ENCODE measurements at places on chromosomes 7 and 10.

DNA sequence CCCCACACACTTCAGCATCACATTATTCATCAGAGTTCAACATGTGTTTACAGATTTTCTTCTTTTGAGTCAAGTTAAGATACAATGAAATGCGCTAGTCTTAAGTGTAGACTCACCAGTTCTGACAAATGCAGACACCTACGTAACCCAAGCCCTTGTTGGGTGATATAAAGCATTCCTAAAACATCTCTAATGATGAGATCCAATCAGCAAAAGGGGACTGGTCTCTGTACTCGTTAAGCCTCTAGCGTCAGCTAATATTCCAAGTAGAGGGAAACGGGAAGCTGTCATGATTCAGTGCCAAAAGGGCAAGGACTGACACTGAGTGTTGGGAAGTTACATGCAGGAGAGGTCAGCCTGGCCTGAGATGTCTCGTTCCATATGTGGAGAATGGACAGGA, 38.7 kb upstream of the TRIL start:
- peak; percentile 19 for DNase-seq

GRCh38 chr7:71601851-71602250, 469.9 kb downstream of the GALNT17 start:
- DNase-seq, result no peak

GRCh38 chr10:90846746-90847145, 11.1 kb downstream of the HTR7 start:
- no peak for DNase-seq

DNA sequence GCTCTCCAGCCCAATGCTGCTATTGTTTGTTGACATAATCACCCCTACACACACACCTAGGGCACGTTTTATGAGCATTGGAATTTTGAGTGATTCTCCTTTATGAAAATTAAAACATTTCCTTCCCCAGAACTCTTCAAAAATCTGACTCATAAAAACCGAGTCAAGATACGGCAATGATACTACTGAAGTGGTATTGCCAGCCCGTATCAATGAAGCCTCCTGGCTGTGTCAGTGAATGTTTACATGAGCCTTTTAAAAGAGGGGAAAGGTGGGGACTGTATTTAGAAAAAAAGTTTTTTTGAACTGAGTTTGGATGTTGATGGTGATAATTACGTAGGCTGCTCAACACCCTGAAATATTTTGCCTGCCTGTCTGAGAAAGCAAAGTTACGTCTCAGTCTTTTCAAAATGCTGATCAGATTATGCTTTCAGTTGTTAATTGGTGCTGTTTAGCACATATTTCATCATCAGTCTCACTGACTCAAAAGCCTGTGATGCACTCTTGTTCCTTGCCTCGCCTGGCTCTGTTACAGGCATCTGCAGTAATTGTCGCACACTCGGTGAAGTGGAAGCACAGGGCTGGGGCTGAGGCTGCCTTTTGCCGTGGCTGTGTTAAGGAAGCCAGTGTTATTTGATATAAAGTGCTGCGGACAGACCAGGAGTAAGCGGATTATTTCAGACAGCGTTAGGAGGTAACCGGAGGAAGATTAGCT, 157.4 kb upstream of the TCF7L2 start:
- DNase-seq, result peak; percentile 77

DNA sequence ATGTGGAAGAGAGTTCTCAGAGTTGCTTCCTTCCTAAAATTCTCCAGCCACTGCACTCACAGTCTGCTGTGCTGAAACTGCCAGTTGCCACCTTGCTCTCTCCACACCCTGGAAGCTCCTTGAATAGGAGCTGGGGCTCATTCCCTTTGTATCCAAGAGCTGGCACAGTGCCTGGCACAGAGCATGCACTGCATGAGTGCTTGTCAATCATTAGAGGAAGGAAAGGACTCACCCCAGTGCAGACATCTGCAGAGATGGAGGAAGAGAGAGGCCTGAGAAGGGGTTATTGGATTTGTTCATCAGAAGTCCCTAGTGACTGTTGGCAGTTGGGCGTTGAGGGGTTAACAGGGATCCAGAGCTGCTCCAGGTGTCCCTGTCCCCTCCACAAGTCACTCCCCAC, 41.7 kb upstream of the DUSP5 start:
- DNase-seq, result no peak

GRCh38 chr10:42477170-42477569, 161.2 kb downstream of the ZNF33B start:
- DNase-seq, result no peak

DNA sequence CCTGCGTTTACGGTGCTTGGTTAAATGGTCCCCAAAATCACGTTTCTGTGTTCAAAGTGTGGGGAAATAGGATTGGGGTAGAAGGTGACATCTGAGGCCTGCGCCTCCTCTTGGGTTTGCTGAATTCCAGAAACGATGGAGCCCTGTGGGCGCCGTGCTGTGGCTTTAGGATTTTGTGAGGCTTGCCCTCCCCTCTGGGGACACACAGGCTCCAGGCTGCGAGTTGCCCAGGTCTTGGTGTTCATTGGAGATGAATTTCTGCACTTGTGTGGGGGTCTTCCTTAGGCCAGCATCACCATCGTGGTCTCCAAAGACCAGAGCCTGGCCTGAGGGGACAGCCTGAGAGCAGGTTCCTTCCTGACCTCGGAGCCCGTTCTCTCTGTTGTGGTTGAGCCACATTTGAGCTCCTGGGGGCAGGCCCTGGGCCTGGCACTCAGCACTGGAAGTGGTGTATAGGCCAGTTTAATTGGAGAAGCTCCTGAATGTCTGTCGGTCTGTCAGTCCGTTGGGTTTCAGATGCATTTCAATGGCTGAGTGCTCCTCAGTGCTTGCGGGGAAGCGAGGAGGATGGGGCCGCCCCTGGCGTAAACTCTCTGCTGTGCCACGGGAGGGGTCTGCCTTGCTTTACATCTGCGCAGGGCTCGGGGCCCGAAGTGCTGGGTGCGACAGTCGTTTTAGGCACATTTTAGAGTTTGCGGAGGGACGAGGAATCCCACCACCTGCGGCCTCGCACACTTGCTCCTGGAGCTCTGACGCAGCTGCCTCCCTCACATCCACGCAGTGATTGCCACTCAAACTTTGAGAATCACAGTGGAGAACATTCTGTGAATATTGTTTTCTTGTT, 71.7 kb downstream of the DNAJB6 start:
- DNase-seq, result no peak

GRCh38 chr10:71940752-71941151, 23.4 kb upstream of the CHST3 start:
- DNase-seq, result no peak

- peak; percentile 90 for DNase-seq
Measured at GRCh38 chr7:22601812-22602565, 102.0 kb upstream of the STEAP1B start.

- DNase-seq, result no peak
Measured at GRCh38 chr10:75932921-75933320, 501.5 kb downstream of the LRMDA start.

GRCh38 chr7:23892019-23892418, 182.0 kb downstream of the STK31 start:
- no peak for DNase-seq

GRCh38 chr10:115606086-115606485, 512.9 kb downstream of the ATRNL1 start:
- peak; percentile 7 for DNase-seq

DNA sequence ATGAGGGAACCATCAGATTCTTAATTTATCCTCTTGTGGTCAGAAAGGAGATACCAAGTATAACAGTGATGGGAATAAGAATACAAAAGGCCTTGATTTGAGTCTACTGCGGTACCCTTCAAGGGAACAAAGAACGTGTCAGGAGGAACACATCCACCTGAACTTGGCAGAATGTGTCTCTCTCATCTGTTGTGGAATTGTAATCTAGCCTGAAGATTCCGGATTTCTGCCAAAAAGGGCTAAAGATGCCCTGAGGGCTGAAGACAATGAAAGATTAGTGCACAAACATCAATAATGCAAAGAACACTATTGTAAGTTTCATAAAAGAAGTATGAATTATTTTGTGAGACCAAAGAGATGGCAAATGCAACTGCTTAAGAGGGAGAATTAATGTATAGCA, 134.8 kb downstream of the RELN start:
- no peak for DNase-seq

DNA sequence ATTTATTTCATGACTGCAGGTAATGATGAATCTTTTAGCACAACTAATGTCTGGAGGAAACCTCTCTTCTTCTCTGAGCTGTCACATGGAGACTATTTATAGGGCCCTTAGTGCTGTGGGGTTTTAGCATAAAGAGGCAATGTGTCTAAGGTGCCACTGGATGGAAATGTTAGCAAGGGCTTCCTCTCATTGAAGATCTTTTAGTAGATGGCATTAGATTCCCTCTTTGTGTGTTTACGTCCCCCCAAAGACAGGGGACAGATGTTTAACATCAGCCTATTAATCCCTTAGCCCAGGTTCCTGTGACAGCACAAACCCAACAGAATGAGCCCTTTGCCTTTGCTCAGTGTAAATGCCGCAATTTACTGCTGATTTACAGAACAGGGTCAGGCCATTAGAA, 208.6 kb downstream of the SKAP2 start:
- no peak for DNase-seq

DNA sequence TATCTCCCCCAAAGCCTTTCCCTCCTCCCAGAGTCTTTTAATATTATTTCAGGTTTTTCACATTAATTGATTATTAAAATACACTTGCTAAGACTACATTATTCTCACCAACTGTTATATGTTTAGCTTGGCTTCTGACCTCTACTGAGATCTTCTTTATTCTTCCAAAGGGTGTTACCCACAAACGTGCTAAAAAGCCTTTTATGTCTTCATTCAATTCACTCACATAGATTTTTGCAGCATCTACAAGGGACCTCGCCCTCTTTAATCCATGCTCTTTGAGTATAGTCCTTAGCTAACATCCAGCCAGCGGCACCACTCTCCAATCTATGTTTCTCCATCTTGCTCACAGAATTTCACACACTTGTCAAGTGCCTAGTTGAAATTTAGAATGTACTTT, 115.9 kb downstream of the HIPK2 start:
- DNase-seq, result no peak

- DNase-seq, result no peak
Measured at GRCh38 chr7:96328016-96328415, 6.1 kb upstream of the SLC25A13 start.

DNA sequence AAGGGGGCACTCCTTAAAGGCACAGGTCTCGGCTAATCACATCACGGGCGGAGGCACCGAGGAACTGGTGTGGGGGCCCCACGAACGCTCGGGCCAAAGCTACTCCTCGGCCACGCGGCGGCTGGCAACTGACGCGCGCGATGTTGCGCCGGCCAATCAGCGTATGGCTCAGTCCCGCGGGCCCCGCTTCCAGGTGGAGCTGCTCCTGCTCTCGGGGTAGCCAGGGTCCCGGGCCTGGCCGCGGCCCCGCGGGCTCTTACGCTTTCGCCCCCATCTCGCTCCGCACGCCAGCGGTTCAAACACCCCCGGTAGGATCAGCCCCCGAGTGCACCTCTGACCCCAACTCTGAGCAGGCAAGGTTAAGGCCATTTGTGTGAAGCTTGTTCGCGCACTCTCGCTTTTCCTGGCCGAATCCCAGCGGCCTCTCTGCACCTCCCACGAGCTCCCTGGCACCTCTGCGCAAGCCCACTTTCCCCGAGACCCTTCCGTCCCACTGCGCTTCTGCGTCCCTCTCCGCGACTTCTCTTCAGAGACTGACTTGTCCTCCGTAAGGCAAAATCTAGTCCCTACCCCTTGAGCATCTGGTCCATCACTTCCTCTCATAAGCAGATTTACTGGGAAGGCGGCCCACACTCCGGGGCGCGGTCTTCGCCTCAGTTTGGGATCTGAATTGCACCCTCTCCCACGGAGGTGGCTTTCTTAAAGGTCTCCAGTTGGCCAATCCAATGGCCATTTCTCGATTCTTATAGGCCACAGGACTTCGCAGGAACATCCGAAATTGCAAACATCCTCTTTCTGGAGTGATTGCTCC, 200.9 kb upstream of the TBX20 start:
- no peak for DNase-seq

GRCh38 chr10:11046776-11047160, 29.1 kb downstream of the CELF2 start:
- no peak for DNase-seq

DNA sequence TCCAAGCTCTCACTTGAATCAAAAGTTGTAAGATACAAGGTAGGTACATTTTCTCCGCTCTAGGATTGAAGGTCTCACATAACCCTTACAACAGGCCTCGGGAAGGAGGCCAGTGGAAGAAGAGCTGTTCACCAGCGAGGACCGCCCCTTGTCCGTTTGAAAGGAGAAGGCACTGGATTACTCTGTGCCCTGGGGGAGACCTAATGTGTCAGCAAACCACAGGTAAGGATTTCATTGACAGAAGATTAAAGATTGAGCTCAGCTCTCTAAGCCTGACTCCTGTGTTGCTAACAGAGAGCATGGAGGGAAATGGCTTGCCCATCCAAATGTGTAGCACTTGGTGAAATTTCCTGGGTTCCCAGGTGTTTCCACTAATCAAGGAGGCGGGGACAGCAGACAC, 81.2 kb downstream of the SLC16A9 start:
- DNase-seq, result no peak

DNA sequence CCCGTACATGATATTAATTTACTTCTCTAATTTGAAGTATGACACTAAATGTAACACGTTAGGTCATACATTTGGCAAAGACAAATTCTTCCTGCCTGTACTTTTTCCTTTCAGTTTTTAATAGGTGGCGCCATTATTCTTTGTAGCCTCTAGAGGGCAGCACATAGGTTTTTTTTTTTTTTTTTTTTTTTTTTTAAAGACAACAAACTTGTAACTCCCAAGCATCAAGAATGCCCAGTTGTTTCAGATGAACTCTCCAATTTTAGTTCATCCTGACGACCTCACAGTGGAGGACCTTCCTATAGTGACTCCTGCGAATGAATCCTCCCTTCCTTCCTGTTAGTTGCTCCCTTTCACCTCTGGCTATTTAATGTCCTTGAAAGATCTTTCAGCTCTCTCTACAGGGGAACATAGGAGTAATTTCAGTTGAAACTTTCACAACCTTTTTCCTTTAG, 139.3 kb upstream of the HDAC9 start:
- peak; percentile 60 for DNase-seq

- no peak for DNase-seq
Measured at GRCh38 chr7:38558761-38559345, 72.3 kb downstream of the AMPH start.

- DNase-seq, result no peak
Measured at GRCh38 chr10:2948127-2948854, 119.1 kb upstream of the PFKP start.

- DNase-seq, result peak; percentile 4
Measured at GRCh38 chr7:156845379-156846101, 47.4 kb downstream of the LMBR1 start.

- DNase-seq, result no peak
Measured at GRCh38 chr7:13104128-13104527, 416.7 kb downstream of the ARL4A start.

GRCh38 chr10:91105269-91105668, 115.2 kb upstream of the PCGF5 start:
- no peak for DNase-seq

- no peak for DNase-seq
Measured at GRCh38 chr7:93723424-93724124, 149.1 kb upstream of the CALCR start.

All from EH (cell line).